ENCODE measurements at places on chromosomes 2 and 18. TPM values are rescaled to one million over a fixed set of nuclear protein-coding genes. Genes with fewer than 3 reads are reported as not detected.

Gene UGT1A9
- polyA plus RNA-seq = not detected

- no peak for DNase-seq
Observed at GRCh38 chr2:230578106-230578505, 134.5 kb upstream of the CAB39 start.

GRCh38 chr2:53188851-53189510, 578.6 kb upstream of the CHAC2 start:
- no peak for DNase-seq

GRCh38 chr18:35050705-35051195, 9.5 kb downstream of the MAPRE2 start:
- no peak for DNase-seq

DNA sequence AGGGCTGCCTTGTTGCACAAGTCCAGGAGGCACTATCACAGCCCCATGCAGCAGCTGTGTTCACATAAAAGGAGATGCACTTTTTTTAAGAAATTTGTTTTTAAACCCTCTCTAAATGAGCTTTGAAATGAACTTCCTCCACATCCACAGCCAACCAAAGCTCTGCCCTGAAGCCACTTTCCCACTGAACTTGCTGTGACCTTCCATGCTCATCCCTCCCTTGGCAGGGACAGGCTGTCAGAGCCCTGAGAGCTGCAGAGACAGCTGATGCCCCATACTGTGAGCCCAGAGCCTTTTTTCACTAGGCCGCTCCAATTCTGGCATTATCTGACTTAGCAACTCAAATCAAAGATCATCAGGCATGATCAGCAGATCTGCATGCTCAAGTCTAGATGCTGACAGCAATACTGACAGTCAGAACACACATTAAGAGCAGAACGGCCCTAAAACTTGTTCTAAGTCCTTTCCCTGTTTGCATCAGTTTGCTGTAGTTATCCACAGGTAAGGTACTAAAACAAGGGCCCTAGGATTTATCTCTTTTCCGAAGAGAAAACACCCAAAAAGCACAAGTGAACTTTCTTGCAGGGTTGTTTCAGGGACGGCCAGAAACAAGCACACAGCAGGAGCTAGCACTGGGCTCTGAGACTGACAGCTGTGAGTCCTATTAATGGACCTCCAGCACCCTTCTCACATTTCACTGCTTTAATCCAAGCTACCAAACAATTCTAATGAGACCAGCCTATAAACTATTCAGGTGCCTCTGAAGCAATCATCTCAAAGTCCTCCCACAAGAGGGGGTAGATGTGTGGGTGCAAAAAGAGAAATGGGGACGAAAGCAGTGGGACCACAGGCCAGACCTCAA, 34.9 kb downstream of the RNU4ATAC start:
- DNase-seq = peak; percentile 50

DNA sequence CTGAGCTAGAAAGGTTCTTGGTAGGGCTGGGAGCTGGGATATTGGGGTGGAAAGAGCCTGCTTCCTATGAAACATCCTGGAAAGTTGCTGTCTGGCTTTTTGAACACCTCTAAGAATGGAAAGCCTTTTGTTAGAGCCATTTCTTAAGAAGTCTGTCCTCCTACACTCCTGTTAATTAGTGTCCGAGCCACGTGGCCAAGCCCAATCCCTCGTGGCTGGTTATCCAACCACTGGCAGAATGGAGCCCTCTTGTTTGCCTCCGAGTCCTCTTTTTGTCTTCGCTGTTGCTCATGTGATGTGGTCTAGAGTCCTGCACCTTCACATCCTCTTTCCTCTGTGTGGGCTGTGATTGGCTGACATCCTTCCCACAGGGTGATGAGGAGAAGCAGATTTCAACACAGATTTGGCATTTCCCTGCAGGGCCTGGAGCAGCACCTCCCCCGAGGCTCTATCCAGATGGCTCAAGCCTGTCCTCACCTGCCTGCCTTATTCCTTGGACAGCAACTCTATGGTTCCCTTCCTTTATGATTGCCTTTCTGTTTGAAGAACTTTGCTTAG, 8.2 kb upstream of the TOGARAM2 start:
- DNase-seq = no peak

DNA sequence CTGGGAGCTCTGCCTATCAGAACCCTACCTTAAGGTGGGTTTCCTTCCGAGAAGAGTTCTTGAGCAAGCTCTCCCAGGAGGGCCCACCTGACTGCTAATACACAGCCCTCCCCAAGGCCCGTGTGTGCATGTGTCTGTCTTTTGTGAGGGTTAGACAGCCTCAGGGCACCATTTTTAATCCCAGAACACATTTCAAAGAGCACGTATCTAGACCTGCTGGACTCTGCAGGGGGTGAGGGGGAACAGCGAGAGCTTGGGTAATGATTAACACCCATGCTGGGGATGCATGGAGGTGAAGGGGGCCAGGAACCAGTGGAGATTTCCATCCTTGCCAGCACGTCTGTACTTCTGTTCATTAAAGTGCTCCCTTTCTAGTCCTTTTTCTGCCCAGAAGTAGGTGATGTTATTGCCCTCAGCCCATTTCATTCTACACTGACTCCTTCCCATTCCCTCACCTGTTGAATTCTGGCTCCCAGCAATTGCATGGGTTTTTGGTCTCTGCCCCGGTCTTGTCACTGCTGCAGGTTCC, 6.5 kb downstream of the TMEM37 start:
- no peak for DNase-seq

GRCh38 chr2:223944166-223944702, 901 bp downstream of the WDFY1 start:
- DNase-seq = peak; percentile 35

GRCh38 chr2:197113275-197113711, 186.8 kb upstream of the PGAP1 start:
- no peak for DNase-seq

- DNase-seq = no peak
Observed at GRCh38 chr2:174450021-174450816, 36.6 kb downstream of the GPR155 start.

GRCh38 chr2:223970343-223971128, 13.3 kb downstream of the MRPL44 start:
- DNase-seq = peak; percentile 76

Gene MAP4K3
- 52.1 TPM for polyA plus RNA-seq
